Endothelial cell (in vitro differentiated cells): ENCODE measurements at places on chromosomes 12 and 14.

- DNase-seq, result no peak
Measured at GRCh38 chr12:39294715-39295114, 148.2 kb downstream of the KIF21A start.

DNA sequence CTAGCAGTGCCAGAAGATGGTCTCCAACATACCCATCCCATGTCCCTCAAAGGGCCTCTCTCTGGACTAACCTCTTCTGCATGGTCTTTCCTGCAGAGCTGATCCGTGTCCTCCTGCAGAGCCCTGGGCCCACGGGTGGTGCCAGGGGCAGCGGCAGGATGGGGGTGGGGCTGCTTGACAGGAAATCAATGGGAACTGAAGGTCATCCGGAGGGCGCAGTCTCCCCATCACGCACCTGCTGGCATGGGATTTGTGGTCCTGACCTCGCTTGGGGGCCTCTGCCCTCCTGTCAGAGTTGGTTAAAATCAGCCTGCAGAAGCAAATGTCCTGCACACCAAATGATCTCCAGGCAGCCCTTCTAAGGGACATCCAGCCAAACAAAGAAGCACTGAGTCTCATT is 110.2 kb downstream of the DPF3 start:
- no peak for DNase-seq

GRCh38 chr12:6765048-6765633 is 1.0 kb upstream of the PTMS start:
- no peak for DNase-seq

DNA sequence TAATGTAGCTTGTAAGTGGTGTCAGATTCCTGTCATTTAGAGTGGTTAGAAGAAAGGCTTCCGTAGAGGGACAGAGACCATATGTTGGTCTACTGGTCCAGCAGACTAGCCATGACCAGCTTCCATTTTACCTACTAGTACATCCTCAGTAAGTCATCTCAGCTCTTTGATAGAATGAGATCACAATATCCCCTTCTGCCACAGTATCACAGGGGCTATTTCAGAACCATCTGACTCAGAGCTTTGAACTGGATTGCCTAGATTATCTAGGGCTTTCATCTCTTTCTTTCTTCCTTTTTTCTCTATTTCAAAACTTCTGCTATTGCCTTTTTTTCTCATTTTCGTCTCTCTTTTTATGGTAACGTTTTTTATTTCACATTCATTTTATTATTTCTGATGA is 4.7 kb downstream of the ZDHHC17 start:
- DNase-seq, result no peak

- no peak for DNase-seq
Measured at GRCh38 chr14:20682127-20682434, 2.3 kb upstream of the RNASE4 start.

- DNase-seq, result no peak
Measured at GRCh38 chr14:63713764-63714163, 14.1 kb downstream of the SGPP1 start.

- no peak for DNase-seq
Measured at GRCh38 chr12:12724421-12725085, 7.4 kb downstream of the CDKN1B start.

GRCh38 chr14:102802834-102803523 is 25.7 kb downstream of the TRAF3 start:
- no peak for DNase-seq

- DNase-seq, result no peak
Measured at GRCh38 chr12:105220150-105220928, 15.6 kb downstream of the APPL2 start.

DNA sequence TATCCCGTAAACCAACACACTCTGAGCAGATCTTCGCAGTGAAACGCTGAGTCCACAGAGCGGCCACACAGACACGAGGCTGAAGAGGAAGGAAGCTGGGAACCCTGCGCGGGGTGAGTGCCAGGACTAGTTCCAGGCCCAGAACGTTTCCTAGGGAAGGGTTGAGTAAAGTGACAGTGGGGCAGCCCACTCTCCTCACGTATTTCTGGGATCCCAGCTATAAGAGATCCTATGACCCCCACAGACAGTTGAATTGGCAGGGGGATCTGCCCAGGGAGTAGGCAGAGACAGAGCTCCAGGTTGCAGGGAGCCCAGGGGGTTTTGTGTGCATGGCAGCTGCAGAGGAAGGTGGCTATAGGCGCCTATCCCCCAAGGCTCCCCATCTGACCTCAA is 51.1 kb downstream of the GTF2A1 start:
- DNase-seq, result no peak

- no peak for DNase-seq
Measured at GRCh38 chr12:130816097-130816496, 23.0 kb downstream of the STX2 start.

DNA sequence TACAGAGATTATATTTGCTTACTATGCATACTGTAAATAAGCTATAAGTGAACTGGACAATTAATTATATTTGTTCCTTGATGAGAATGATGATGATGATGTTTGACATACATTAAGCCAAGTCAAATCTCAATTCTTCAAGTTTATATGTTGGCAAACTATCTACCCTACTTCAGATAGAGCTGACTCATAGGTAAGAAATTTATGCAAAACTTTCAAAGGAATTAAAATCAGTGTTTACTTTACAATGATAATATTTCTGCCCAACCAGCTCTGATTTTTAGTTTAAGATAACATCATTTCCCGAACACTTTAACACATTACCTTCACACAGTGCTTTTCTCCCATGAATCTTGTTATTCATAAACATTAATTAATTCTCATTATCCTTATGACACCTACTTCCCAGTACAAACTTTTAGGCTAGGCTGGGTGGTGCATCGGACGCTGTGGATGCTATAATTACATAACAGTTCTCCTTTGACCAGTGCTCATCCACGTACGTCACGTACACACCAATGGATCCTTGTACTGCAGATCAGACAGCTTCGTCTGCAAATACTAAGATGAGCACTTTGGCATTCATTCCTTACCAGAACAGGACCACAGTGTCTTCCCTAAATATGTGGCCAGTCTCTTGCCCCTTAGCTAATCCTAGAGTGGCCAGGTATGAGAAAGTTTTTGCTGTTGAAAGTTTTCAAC is 18.3 kb downstream of the BMP4 start:
- DNase-seq, result no peak

DNA sequence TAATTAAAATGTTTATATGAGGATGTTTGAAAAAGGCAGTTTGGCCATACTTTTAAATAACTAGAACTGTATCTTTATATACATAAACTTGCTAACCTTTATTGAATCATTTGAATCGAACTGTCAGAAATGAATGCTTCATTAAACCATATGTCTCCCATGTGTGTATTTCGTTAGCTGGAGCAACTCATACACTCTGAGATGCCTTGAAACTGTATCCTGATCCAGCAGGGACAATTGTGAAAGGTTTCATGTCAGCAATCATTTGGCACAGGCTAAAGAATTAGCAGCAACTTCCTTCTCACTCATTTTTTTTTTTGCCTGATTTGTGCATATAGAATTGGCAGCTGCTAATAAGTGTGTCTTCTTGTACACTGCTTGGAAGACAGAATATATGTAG is 109.9 kb downstream of the NAV3 start:
- DNase-seq, result no peak
